ENCODE measurements at places on chromosomes 16 and 17.

- DNase-seq, result no peak
These were observed 192.9 kb upstream of the DYNLRB2 start for GRCh38 chr16:80347900-80348299.

DNA sequence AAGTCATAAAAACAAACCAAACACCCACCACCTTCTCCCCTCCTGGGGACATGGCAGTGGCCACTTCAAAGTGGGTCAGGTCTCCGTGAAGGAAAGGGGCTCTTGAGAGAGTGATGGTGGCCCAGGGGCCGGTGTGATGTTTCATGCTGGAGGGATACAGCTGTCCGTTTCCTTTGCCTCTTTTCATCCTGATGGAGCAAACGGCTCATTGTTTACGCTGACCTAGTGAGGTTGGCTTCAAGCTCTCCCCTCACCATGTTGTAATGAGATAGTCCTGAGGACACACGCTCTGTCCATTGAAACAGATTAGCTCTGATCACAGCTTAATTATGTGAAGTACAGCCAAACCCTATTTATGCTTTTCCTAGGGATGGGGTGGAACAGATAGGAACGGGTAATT is 34.2 kb downstream of the CDH13 start:
- no peak for DNase-seq

DNA sequence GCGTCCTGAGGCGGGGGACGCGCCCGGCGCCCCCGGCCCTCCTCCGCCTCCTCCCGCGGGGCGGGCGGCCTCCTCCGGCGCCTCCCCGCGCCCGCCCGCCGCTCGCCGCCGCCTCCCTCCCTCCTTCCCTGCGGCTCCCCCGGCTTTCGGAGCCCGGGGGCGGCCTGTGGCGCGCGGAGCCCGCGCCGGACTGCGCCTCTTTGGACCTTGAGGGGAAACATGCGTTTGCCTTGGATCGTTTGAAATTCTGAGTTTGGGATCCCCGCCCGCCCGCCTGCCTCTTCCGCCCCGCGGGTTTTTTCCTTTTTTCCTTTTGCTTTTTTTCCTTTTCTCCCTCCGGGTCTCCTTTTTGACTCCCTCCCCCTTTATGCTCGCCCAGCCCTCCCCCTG is 390 bp downstream of the ZNRF1 start:
- DNase-seq, result peak; percentile 59

GRCh38 chr16:53946746-53947386 is 242.9 kb downstream of the FTO start:
- no peak for DNase-seq

DNA sequence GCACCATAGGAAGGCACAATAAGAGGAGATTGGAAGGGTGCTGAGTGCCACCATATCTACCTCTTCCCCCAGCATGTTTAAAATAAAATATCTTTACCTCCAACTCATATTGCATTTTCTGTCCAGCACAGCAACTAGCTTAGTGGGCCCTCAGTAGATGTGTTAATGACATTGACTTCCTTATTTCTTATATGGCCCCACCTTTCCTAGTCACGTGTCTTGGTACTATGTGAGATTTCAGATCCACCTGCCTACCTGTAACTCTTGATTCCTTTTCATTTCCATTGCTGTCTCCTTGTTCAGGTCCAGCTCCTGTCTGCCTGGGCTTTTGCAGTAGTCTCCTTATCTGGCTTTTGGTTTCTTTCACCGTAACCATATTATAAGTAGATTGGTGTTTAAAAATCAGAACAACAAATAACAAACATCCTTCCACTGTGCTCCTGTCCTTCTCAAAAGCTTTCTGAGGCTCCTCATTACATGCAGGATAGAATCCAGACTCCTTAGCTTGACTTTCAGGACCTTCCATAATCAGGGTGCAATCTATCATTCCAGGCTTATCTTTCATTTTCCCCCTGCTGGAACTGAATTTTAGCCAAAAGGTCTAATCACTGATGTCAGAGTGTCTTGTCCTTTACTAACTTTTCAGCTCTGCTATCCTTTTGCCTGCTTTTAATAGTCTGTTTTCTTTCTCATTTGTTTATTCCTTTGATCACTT is 71.3 kb downstream of the FTO start:
- DNase-seq, result no peak

- peak; percentile 33 for DNase-seq
These were observed 23.5 kb downstream of the CACNG1 start for GRCh38 chr17:67067571-67068482.

- DNase-seq, result no peak
These were observed 181.7 kb downstream of the BANP start for GRCh38 chr16:88132836-88133506.

GRCh38 chr17:62105861-62106260 is 40.8 kb upstream of the MED13 start:
- no peak for DNase-seq

- no peak for DNase-seq
These were observed 21.5 kb downstream of the C16orf82 start for GRCh38 chr16:27088216-27088615.

- DNase-seq, result no peak
These were observed 69.8 kb downstream of the MRM1 start for GRCh38 chr17:36671144-36671543.

- DNase-seq, result no peak
These were observed 53.5 kb downstream of the SMURF2 start for GRCh38 chr17:64608571-64608981.

GRCh38 chr17:67280279-67280678 is 35.3 kb upstream of the HELZ start:
- DNase-seq, result no peak

- no peak for DNase-seq
These were observed 7.7 kb downstream of the PRKAR1A start for GRCh38 chr17:68519911-68520310.

DNA sequence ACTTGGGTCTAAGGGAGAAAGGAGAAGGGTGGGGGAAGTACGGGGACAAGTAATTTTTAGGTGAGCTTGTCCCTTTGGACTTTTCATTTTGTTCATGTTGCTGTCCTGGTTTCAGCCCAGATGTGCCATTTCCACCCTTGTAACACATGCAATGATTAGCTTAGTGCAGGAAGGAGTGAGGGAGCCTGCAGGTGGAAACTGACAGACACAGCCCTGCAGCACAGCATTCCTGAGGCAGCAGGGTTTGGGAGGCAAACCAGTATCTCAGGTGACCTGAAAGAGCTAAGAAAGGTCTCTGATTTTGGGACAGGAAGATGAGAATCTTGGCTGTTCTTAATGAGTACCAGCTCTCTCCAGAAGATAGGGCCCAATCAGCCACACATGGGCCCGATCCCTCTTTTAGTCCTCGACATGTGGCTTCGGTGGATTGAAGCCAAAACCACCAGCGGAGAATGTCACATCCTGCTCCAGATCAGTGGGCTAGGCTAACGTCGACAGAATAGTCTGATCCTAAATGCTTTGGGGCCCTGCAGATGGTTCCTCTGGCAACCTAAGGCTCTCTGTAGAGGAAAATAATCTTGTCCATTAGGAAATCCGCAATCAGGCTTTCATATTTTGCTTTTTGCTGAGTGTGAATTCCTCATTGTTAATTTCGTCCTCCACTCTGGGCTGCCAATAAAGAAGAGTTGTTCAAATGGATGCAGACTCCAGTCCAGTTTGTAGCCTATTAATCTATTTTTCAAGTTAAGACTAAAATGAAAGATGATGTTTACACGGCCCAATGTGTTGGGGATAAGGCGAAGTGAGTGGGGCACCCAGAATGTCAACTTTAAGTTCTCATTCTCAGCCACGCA is 3.8 kb upstream of the RNF157 start:
- DNase-seq, result no peak

- DNase-seq, result no peak
These were observed 177.2 kb downstream of the CDH8 start for GRCh38 chr16:61858988-61859387.

GRCh38 chr17:41970901-41971331 is 4.3 kb downstream of the CNP start:
- no peak for DNase-seq

- no peak for DNase-seq
These were observed 167.3 kb upstream of the IRX3 start for GRCh38 chr16:54453871-54454270.

GRCh38 chr16:1379304-1380076 is 27.8 kb downstream of the GNPTG start:
- DNase-seq, result peak; percentile 84

- no peak for DNase-seq
These were observed 15.7 kb downstream of the DNAI2 start for GRCh38 chr17:74289688-74290087.

DNA sequence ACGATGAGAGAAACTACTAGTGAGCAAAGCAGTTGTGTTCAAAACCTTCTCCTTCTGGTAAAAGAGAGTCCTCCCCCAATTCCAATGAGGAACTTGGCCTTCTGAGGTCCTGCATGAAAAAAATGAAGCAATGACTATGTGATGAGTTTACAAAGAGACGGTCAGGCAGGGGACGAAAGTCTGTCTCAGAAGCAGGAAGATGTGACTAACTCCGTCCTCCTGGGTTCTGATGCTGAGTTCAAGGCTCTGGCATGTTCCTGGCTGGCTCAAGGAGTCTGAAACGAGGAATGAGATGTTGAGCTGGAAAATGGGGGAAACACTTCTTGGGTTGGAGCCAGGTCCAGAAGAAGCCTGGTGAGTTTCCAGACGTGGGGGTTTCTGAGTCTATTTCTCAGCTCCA is 129.6 kb downstream of the CPPED1 start:
- DNase-seq, result no peak

GRCh38 chr17:17254036-17254435 is 17.1 kb upstream of the FLCN start:
- no peak for DNase-seq

DNA sequence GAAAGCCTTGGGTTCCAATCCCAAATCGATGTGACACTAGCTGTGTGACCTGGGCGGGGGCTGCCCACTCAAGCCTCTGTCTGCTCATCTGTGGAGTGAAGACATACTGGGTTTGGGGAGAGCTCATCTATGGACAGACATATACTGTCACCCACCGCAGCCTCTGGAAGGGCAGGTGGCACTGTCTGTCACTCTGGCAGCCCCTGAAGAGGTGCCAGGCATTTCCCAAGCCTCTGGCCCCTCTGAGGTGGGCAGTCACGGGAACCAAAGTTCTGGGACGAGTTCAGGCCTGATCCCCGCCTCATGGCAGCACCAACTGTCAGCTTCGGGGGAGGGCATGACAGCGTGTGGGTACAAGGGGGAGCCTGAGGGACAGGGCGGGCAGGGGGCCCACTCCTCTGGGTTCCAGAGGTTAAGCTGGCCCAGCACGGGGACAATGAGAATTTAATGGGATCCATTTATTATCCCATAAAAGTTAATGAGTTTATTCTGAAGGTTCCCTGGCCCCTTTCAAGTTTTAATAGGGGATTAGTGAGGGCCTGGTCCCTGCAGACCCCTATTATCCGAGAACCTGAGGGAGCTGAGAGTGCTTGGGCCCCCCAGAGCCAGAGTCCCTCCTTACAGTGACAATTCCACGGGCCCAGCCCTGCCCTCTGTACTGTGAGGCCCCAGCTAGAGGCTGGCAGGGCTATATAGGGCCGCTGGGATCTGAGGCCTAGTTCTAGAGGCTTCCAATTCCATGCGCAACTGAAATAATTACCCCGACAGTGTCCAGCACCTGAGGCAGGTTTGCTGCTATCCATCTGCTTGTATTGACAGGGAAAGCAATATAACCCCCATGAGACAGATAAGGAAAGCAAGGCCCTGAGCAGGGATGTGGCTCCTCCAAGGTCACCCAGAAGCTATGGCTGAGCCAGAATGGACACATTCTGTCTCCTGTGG is 18.8 kb downstream of the SEZ6 start:
- no peak for DNase-seq

GRCh38 chr16:50613281-50613963 is 65.2 kb downstream of the NKD1 start:
- DNase-seq, result no peak

DNA sequence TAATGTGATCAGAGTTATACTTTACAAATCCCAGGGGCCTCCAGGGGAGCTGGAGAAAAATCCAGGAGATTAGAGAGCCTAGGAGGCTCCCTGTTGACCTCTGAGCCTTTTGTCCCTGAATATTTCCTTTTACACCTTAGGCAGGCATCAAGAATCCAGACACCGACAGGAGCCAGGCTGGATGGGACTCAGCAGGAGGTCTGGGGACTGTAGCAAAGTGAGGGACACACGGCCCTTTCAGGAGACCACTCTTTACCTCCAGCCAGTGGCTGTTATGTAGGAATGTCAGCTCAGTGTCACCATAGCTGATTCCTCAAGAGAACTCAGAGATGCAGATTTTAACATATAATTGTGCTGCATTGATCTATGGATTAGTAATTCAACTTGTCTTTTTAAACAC is 198.4 kb downstream of the SHISA9 start:
- no peak for DNase-seq

DNA sequence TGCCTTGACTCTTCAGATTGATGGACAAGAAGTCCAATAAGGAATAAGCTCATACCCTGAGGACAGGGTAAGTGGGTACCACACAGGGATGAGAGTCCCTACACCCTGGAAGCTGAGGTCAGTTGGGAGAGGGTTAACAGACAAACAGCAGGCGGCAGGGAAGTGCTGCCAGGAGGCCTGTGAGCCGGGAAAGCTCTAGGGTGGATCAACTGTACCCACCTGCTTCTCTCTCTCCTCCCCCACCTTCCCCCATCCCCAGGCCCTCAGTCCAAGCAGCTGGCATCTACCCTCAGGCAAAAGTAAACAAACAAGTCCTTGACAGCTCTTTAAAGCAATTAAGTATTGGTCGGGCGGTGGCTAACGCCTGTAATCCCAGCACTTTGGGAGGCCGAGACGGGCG is 20.7 kb upstream of the MYLK3 start:
- DNase-seq, result no peak

- no peak for DNase-seq
These were observed 908 bp downstream of the COG4 start for GRCh38 chr16:70522216-70523075.

GRCh38 chr16:47463771-47464624 is 2.9 kb downstream of the PHKB start:
- no peak for DNase-seq

DNA sequence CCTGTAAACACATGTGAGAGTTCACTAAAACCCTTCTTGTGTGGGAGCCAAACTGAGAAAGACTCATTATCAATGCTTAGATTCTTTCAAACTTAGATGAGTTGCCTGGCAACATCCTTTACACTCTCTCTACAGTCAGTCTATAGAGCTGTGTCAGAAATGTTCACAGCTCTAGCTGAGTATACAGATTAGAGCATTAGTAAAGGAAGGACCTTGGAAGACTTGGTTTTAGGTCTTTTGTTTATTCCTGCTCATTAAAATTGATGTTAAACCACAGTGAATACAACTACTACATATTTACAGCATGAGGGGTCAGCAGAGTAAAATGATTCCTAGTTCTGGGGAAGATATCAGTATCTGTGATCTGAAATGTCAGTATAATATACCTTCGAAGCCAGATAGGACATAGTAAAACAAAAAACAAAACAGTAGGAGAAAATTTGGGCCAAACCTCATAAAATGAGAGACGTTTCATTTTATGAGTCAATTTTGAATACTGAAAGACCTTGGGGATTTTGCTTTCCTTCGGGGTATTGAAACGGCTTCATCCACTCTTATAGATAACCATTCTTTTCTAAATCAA is 186.0 kb downstream of the TANC2 start:
- DNase-seq, result no peak

DNA sequence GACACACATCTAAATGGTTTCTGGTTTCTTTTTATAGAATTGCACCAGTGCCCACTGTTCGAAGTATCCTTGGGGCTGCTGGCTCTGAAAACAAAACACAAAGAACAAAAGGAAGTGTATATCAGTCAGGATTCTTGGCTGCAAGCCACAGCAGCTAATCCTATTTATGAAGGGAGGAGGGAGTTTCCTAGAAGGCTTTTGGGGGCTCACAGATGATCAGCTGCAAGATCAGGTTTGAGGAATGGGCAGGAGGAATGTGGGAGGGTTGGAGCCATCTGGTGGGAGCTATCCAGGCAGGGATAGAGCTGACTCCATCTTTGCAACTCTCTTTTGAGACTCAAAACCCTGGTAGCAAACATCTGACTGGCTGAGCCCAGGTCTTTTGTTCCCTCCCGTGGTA is 118.3 kb upstream of the EEF2KMT start:
- no peak for DNase-seq
